Stimulated activated CD4-positive, alpha-beta T cell treated with anti-CD3 and anti-CD28 coated beads, Interleukin-4, amount 100 ng/mL, for 1 hour (primary cell): ENCODE measurements at places on chromosomes 7 and 10.

DNA sequence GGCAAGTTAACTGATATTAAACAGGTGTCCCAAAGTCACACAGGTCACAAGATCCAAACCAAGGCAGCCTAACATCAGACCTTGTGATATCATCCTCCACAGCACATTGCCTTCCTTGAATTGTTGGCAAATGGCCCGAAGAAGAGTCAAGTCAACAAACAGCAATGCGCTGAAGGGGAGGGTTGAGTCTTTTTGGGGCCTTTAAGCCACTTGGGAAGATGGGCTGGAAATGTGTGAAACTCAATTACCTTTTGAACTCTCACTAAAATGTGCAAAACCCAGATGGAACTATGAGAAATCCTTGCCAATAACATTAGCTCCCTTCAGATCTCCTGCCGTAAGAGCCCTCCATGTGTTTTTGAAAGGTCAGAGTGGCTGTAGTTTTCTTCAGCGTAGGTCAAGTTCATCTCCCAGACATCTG lies 47.9 kb upstream of the STK17A start:
- no peak for DNase-seq

DNA sequence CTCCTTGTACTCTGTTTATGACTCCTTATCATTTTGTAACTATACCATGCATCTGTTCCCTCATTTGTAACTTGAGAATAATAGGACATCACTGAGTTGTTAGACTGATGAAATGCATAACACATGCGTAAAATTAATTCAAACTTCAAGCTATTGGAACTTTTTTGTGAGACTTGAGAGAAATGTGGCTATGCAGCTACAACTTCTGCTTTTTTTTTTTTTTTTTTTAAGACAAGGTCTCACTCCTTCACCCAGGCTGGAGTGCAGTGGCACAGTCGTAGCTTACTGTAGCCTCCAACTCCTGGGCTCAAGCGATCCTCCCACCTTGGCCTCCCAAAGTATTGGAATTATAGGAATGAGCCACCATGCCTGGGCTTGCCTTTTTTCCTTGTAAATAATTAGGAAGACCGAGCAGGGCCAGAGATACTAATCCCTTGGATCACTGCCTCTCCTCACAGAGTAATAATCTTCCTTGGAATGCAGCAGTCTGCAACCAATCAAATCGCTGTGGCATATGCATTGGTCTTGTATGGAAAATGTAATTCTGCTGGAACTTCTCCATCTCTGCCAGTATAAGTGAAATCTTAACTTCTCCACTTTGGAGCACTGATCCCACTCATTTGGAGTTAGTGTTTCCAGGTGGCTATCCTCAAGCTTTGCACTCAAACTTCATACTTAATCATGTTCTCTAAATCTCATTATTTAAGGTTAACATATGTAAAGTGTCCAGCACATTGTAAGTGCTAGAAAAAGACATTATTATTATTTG lies 2.0 kb upstream of the PANK1 start:
- no peak for DNase-seq

DNA sequence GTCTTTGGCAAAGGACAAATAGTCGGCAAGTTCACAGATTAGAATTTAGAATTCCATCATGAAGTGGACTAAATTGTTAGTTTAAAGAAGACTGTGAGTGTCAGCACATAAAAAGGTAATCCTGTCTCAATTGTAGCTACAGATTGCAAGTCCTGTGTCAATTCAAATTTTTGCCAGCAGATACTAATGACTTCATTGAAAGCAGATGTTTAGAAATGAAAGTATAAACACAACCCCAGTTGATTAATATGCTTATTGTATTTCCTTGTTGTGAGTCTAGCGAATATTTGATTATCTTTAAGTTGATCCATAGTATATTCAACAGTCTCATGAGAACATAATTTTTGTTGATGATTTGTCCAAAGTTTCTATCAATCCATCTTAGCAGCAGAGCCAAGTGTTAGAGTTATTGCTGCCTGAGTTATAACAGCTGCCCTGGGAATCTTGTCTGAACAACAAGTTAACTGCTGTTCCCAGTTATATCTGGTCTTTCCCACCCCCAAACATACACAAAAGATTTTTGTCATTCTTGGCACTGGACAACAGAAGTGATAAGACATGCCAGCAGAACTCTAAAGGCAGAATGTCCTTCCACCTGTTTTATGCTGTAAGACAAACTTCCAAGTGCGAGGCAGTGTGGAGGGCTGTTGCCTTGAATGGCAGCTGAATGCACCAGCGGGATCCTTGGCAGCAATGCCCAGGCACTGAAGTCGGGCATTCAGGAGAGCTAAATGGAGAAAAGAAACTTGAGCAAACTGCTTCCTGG lies 21.3 kb upstream of the HERPUD2 start:
- no peak for DNase-seq

DNA sequence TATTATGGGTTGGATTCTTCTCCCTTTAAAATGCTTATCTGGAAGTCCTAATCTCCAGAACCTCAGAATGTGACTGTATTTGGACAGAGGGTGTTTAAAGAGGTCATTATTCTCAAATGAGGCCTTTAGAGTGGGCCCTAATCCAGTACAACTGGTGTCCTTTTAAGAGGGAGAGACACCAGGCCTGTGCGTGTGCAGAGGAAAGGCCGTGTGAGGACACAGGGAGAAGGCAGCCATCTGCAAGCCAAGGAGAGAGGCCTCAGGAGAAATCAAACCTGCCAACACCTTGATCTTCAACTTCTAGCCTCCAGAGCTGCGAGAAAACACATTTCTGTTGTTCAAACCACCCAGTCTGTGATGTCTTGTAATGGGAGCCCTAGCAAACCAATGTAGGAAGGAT lies 235.4 kb upstream of the MYO3A start:
- no peak for DNase-seq

GRCh38 chr7:43697690-43698089 lies 31.6 kb downstream of the COA1 start:
- DNase-seq = no peak

DNA sequence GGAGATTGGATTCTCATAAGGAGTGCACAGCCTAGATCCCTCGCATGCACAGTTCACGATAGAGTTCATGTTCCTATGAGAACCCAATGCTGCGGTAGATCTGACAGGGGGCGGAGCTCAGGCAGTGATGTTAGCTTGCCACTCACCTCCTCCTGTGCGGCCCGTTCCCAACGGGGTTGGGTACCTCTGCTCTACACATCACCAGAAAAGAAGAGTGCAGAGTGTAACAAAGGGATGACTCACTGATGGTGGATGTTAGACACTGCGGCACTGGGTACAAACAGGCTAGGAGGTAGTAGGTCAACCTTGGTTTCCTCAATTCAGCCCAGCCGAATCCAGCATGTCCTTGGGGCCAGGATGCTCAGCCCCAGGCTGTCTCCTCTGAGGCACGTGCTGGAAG lies 66.8 kb upstream of the CHST15 start:
- no peak for DNase-seq

- no peak for DNase-seq
These were observed 171.8 kb upstream of the CDK1 start for GRCh38 chr10:60606343-60607080.

- DNase-seq = no peak
These were observed 129.1 kb downstream of the LRRC4 start for GRCh38 chr7:127901895-127902703.

GRCh38 chr7:18829858-18830285 lies 287.6 kb downstream of the TWIST1 start:
- DNase-seq = no peak

DNA sequence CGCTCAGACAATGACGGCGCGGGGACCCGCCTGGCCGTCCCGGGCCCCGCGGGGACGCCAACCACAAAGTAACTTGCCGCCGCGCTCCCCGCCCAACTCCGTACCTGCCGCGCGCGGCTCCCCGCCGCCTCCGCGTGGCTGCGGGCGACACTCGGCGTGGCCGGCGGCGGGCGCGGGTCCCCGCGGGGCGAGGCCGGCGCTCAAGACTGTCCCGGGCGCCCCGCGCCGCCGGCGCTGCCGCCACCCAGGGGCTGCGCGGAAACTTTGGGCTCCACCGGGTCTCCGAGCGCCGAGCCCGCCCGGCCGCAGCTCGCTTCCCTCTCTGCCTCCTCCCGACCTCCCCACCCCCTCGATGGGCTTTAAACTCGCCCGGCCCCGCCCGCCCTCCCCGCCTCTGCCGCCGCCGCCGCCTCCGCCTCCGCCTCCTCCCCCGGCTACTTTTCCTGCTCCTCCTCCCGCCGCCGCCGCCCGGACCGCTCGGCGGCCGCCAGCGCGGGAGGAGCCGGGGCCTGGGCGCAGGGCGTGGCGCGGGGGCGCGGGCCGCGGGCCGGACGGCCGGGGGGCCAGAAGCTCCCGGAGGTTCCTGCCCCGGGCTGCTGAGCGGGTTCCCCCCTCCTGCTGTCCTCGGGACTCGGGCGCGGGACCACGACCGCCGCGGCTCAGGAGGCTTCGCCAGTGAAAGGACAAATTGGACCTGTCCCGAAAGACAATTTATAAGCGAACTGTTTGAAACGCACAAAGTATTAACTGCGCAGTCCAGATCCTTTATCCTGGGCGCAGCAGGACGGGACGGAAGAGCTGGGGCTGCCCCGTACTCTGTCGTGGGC lies 10.6 kb upstream of the GRB10 start:
- DNase-seq = peak; percentile 25

- no peak for DNase-seq
These were observed 12.5 kb upstream of the CHCHD1 start for GRCh38 chr10:73769396-73769795.

GRCh38 chr7:137328373-137329120 lies 15.0 kb downstream of the PTN start:
- no peak for DNase-seq

- no peak for DNase-seq
These were observed 15.6 kb upstream of the ZNF25 start for GRCh38 chr10:37992083-37992482.

- no peak for DNase-seq
These were observed 3.1 kb upstream of the IRF5 start for GRCh38 chr7:128934361-128935341.

- DNase-seq = no peak
These were observed 15.4 kb downstream of the SEC24C start for GRCh38 chr10:73759512-73760115.

GRCh38 chr10:33365871-33366411 lies 31.5 kb upstream of the NRP1 start:
- DNase-seq = no peak

GRCh38 chr10:118965096-118965495 lies 64.4 kb upstream of the NANOS1 start:
- DNase-seq = no peak
